ENCODE measurements at places on chromosomes 2 and 18.

- no peak for DNase-seq
These were observed 241.0 kb downstream of the ETAA1 start for GRCh38 chr2:67638146-67638545.

DNA sequence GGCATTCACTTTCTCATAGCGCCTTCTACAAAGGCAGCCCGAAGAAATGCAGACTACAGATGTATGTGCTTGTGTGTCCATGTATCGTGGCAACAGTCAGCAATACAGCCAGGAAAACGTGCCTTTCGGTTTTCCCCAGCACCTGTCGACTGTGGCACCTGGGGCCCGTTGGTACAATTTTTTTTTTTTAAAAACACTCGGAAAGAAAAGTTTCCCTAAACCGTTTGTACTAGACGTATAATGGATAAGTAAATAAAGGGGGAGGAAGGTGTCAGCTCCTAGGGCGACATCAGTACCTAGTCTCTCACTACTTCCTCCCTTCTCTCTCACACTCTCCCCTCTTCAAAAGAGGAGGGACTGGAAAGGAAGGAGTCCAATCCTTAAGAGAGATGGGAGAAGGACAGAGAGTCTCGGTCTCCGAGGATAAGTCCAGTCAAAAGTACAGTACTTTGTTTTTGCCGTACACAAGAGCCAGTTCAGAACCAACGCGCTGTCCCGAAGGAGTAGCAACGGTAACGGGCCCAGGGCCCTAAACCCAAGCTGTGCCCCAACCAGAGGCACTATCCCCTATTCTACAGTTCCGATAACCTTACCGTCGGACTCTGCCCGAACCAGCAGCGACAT lies 759 bp downstream of the PPP4R3B start:
- no peak for DNase-seq

DNA sequence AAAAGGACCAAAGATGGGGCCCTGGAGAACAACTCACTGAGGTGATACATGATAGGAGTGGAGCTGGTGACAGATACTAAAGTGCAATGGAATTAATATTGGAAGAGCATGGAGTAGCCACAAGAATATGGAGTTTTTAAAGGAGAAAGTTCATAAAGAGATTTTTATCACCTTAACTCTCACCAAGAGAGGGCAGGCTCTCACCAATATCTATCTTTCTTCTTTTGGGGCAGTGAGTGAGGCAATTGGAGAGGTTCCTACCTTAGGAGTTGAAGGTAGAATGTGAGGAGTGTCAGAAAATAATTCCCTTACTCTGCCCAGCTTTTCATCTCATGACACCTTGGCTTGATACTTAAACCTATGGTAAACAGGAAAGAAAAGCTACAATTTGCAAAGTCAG lies 233.7 kb upstream of the CWC22 start:
- no peak for DNase-seq

DNA sequence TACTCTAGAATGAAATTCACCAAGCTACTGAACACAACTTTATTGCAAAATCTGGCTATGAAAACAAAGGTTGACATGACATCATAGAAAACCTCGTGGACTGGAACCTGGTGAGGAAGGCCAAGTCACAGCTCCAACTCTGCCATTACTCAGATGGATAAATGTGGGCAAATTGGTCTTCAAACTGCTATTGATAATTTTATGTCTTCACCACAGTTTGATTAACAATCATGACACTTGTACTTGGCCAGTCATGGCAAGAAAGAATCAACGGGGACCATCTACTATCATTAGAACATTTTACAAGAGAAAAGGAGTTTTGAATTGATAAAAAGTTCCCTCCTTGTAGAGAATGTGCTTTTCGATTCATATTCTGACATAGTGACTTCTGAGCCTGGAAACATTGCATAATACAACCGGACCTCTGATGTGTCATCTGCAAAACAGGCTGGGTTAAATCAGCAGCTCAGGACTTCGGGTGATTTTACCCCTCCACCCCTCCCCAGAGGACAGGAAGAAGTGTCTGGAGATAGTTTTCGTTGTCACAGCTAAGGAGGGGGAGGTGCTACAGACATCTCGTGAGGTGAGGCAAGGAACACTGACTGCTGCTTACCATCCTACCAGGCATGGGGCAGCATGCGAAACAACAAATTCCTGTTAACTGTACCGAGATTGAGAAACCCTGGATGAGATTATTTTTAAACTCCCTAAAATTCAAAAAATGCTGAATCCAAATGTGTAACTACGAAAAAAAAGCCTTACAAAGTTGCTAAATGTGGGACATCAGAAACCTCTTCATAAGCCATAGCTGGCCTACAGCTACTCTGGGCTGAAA lies 8.4 kb downstream of the L3MBTL4 start:
- no peak for DNase-seq

DNA sequence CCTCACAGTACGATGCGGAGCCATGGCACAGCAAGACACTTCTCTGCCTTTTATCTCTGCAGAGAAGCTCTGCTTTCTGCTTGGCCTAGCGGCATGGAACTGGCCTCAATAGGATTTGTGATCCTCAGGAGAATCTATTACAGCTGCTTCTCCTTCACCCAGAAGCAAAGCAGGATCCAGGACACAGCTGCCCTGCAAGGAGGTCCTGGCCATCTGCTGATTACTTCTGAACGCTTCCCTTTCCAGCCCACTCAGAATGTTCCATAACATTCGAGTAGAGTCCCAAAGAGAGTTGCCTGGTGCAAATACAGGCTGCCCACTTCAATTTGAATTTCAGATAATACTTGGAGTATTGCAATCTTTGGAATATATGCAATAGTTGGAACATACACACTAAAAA lies 29.2 kb upstream of the KCNS3 start:
- no peak for DNase-seq

GRCh38 chr2:226758921-226759640 lies 40.5 kb downstream of the IRS1 start:
- no peak for DNase-seq

- DNase-seq = no peak
These were observed 635.4 kb downstream of the EPHA4 start for GRCh38 chr2:220936641-220937197.

DNA sequence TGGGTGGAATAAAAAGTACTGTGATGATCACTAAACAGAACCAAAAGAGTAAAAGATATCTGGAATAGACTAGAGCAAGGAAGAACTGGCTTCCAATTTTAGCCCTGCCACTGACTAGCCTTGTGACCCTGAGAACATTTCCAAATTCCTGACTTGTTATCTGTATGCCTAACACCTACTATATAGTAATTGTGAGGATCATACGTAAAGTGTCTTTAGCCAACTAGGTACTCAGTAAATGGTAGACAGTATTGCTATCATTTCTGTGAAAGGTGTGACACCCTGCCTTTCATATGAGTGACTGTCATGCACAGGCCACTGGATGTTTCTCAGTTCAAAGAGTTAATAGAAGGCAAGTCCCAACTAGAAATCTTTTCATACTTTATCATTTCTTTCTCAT lies 29.8 kb downstream of the CYTIP start:
- DNase-seq = no peak

DNA sequence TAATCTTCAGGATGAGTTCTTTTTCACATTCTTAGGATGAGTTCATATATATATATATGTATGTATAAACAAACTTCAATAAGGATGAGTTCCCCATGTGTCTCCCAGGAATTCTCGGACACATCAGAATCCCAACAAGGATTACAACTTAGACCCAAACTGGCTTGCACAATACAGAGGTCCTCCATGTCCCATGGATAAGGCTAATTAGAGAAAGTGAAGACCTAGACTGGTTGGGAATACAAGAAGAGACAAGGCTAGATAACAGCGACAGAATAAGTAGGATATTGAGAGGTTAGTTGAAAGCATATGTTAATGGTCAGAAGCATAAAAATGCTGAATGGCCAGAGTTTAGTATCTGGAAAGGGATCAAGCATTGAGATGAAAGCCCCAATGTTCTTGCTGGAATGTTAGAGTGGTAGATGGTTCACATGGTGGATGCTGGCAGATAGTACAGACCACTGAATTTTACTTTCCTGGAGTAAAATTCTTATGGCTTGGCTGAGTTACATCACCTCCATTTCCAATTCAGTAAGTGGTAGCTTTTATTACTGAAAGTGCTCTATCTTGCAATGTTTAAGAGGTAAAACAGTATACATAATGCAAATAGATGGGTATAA lies 154.9 kb upstream of the EPHA4 start:
- no peak for DNase-seq

GRCh38 chr2:149606251-149606811 lies 18.8 kb upstream of the MMADHC start:
- DNase-seq = no peak

GRCh38 chr2:174644406-174644805 lies 46.8 kb upstream of the WIPF1 start:
- no peak for DNase-seq

DNA sequence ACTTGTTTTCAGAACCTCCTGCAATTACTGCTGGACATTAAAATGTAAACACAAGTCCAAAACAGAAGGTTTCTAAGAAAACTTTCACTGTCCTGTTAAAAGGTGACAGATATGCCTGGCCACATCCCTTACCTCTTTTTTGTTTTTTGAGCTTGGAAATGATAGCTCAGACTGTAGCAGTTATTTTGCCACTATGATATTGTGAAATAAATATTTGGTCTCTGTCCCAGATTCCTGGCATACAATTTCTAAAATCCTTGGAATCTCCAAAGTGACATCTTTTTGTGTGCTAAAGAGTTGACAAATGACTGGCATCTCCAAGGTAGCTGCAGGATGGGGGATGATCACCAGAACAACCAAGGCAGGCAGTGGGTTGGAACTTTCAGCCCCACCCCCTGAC lies 16.8 kb downstream of the TPGS2 start:
- no peak for DNase-seq

DNA sequence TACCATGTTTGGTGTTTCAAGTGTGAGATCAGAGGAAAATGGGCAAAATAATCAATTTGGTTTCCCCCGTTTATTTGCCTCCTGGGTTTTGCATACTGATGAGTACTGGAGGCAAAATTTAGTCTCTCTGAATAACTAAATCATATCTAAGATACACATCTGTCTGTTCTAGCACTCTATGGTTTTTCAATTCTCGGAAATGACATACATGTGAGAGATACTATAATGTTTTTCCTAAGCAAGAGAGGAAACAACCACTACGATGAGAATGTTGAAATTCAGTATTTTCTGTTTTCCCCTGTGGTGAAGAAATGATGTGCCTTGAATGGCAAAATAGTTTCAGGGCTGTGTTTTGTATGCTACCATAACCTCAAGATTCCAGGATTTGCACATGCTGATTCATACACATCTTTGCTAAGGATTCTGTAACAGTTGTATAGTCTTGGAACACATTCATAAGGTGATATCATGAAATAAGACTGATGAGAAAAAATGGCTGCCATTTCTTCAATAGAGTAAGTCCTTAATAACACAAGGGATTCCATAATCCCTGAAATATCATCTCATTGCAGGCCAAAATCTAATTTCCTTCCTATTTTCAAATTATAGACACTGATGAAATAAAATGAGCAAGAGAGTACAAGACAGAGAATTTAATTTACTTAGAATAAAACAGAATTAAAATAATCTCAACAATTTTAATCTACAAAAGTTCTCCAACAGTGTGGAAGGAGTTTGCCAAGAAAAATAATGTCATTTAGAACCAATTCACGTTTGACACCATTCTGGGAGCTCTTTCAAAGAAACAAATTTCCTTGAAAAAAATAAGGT lies 316.6 kb downstream of the FIGN start:
- no peak for DNase-seq

GRCh38 chr2:28750316-28751251 lies 1.0 kb upstream of the PPP1CB start:
- no peak for DNase-seq

GRCh38 chr2:224518806-224519580 lies 66.2 kb downstream of the CUL3 start:
- DNase-seq = no peak

- DNase-seq = no peak
These were observed 209.3 kb downstream of the EIPR1 start for GRCh38 chr2:3168230-3168891.

DNA sequence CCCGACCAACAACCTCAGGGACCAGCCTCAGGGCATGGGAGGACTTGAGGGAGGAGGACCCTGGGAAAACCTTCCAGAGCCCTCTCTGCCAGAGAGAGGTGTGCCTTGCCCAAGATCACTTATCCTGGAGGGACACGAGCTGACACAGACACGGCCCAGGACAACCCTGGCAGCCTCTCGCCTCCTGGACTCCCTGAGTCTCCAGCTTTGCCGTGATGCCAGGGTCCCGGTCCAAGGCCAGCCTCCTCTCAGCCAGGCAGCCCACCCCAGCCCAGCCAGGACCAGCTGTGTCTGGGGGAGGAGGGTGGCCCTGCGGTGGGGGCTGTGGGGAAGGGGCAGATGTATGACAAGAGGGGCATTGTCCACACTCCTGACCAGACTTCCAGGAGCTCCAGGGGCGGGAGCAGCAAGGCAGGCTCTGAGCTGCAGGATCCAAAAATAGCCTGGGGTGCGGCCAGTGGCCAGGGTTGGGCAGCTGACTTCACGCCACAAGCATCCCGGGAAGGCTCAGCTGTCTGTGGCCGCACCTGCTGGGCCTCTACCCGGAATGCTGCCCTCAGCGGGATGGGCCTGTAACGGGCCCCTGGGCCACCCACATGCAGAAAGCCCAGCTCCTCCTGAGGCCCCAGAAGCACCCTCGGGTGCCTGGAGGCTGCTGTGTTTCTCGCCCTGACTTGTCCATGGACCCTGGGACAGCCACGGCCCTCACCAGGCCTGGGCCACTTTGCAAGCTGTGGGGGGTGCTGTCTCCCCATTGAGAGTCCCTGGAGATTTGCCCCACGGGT lies 65.5 kb upstream of the GPC1 start:
- peak; percentile 76 for DNase-seq

- DNase-seq = no peak
These were observed 208.4 kb upstream of the COL3A1 start for GRCh38 chr2:188765522-188766470.

GRCh38 chr18:76354348-76354747 lies 140.7 kb downstream of the ZNF516 start:
- no peak for DNase-seq

GRCh38 chr2:240294514-240294913 lies 140.9 kb upstream of the GPC1 start:
- no peak for DNase-seq

- no peak for DNase-seq
These were observed 69.9 kb upstream of the OTOS start for GRCh38 chr2:240210198-240210965.

GRCh38 chr2:84456156-84456555 lies 2.9 kb downstream of the SUCLG1 start:
- DNase-seq = no peak

GRCh38 chr2:205766779-205767359 lies 84.6 kb downstream of the NRP2 start:
- peak; percentile 84 for DNase-seq

Data from right atrium auricular region (tissue), 2 donors.